CD4-positive, alpha-beta T cell treated with Interleukin-17A for 4 hours (primary cell): ENCODE measurements at places on chromosomes 6 and 20.

GRCh38 chr20:10509376-10509775 lies 74.3 kb downstream of the SLX4IP start:
- DNase-seq = no peak

DNA sequence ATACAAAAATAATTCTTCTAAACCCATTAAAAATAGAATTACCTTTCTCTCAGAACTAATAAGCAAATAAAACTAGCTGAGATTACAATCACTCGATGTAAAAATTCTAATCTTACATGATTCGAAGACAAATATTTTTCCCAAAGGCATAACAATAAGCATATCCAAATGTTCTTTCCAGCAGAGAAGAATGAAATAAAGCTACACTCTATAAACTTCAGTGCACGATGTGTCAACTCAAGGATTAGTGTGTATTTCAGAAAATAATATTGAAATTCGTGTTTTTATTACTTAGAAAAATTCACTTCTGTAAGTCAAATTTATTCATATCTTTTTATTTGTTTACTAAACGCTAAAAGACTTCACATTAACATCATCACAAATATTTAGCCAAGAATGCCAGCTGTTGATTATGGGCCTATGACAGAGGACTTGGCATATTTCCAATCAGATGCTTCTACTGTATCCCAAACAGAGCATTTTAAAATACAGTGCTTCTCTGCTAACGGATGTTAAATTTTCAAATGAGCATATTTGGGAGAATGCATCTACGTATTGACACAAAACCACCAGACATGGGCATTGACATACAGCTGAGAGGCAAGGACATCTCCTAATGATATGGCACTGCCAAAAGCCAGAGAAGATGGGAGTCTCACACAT lies 54.7 kb upstream of the PDE7B start:
- no peak for DNase-seq

- DNase-seq = no peak
These were observed 83.5 kb upstream of the SCAF8 start for GRCh38 chr6:154649721-154650120.

DNA sequence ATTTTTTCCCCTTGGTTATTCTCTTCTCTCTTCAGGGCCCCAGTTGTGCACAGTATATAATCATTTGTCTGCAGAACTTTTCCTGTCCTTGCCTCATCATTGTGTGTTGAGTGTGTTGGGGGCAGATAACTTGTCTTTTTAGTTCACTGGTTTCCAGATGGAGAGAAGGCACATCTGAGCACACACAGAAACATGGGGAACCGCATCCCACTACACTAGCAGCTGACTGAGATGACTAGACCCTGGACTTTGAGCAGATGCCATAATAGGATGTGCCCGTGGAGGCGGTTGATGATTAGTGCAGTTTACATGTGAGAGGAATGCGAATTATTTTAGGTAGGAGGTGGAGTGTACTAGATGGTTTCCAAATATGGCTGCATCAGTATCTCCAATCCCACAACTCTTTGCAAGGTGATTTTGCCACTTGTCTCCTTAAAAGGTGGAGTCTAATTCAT lies 26.5 kb upstream of the SH3BGRL2 start:
- no peak for DNase-seq

- DNase-seq = no peak
These were observed 72.6 kb upstream of the CITED2 start for GRCh38 chr6:139446768-139447655.

DNA sequence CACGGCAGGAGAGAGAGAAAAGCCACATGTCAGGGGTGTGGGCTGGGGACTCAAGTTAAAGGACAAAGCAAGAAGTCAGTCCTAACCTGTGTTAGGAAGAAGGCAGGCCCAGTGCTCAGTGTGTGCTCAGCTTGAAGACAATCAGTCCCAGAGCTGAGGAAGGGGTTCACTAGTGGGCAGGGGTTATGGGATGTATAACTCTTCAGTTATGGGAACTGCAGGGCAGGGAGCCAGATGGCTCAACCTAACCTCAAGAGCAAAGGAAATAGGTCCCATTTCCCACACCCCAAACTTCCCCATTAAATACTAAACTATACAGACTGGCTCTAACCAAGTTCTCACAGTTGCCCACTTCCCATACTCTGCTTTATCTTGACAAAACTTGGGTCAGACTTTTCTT lies 7.4 kb upstream of the SSTR4 start:
- DNase-seq = no peak

GRCh38 chr6:78559056-78559455 lies 308.3 kb upstream of the IRAK1BP1 start:
- no peak for DNase-seq

DNA sequence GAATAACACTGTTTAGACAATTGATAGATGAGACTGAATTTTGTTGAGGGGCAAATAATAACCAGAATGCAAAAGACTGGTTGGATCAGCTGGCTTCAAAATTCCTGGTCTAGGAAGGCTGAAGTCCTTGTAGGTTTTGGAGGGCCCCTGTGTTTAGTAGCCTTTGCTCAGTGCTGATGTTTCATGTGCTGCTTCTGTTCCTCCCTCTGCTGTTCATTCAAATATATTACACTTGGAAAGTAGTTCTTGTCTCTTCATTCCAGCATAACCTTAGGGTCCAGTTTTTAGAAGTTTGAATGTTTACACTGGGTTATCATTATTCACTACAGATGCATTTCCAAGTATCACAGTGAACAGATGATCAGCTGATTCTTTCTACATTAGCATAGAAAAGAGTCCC lies 72.5 kb downstream of the FLRT3 start:
- DNase-seq = no peak

DNA sequence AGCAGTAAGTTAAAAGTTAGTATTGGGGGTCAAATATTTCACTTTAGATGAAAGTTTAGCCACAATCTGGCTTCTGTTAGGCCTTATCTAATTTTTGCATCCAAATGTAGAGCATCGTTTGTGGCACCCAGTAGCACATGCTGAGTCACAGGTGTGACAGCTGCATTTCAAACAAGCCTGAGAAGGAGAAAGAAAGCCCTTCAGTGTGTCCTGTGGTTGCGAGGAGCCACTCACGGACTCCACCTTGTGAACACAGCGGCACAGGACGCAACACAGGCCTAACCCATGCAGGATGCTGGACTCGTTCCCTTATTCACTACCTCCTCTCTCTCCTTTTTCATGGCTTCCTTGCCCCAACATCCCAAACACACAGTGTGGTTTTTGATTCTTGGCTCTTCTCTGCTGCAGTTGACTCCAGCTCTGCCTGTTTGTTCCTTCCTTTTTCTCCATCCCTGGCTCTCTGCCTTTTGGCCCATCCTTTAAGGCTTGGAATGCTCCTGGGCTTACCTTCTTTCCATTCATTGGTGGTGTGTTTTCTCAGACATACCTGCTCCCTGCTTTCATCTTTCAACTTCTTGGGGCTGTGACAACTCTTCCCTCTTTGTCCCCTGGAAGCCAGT lies 124.2 kb downstream of the SLC16A10 start:
- no peak for DNase-seq

DNA sequence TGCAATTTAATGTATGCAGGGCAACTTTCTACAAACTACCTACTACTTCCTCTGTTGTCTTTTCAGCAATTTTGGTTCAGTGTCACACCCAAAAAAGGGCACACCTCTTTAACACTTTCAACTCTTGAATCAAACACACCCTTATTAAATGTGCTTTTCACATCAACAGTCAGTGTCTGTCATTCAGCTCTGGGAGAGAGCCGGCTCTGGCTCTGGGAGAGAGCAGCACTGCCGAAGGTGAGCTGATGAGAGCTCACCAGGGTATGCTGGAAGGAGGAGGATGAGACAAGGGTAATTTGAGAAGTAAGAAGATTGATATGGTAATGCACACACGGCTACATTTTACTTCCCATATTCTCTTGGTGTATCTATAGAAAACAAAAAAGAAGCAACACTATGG lies 134.3 kb downstream of the RTN4IP1 start:
- DNase-seq = no peak

- peak; percentile 62 for DNase-seq
These were observed 2.1 kb downstream of the RAET1E start for GRCh38 chr6:149895833-149896271.

DNA sequence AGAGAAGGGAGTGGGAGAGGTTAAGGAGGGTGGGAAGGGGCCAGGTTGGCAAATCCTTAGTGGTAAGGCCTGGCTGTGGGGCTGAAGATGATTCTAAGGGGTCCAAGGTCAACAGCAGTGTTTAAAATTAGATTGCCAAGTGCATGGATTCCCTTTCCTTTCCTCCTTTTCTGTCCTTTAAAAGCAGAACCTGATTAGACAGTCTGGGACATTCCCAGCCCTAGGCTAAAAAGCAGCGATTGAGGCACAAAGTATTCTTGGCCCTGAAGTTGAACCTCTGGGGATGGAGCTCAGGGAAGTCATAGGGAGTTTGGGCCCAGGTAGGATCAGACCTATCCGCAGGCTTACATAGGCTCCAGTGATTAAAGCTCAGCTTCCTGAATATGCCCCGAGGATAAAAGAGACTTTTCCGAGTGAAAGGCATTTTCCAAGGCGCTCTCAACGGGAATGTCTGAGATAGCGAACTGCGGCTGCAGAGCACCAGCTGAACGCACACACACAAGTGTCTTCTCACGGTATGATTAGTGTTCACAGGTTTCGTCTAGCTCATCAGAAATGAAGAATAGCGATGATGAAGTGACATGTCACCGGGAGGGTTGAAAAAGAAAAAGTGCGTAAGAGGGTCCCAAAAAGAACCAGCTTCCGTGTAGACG lies 787 bp upstream of the CARMIL1 start:
- no peak for DNase-seq

- no peak for DNase-seq
These were observed 26.3 kb downstream of the GNL1 start for GRCh38 chr6:30530014-30530413.

GRCh38 chr6:169799474-169799926 lies 48.1 kb downstream of the ERMARD start:
- DNase-seq = no peak

- DNase-seq = peak; percentile 53
These were observed 13.9 kb upstream of the RANBP9 start for GRCh38 chr6:13725570-13725969.

- no peak for DNase-seq
These were observed 939 bp downstream of the DTNBP1 start for GRCh38 chr6:15661853-15662325.

- DNase-seq = peak; percentile 43
These were observed 11.5 kb downstream of the GNL1 start for GRCh38 chr6:30544666-30545272.

- no peak for DNase-seq
These were observed 30.2 kb downstream of the EPHA7 start for GRCh38 chr6:93389192-93389591.

GRCh38 chr6:168516944-168517741 lies 76.2 kb downstream of the SMOC2 start:
- no peak for DNase-seq

- DNase-seq = no peak
These were observed 6.6 kb upstream of the ANKRD60 start for GRCh38 chr20:58235010-58235409.

DNA sequence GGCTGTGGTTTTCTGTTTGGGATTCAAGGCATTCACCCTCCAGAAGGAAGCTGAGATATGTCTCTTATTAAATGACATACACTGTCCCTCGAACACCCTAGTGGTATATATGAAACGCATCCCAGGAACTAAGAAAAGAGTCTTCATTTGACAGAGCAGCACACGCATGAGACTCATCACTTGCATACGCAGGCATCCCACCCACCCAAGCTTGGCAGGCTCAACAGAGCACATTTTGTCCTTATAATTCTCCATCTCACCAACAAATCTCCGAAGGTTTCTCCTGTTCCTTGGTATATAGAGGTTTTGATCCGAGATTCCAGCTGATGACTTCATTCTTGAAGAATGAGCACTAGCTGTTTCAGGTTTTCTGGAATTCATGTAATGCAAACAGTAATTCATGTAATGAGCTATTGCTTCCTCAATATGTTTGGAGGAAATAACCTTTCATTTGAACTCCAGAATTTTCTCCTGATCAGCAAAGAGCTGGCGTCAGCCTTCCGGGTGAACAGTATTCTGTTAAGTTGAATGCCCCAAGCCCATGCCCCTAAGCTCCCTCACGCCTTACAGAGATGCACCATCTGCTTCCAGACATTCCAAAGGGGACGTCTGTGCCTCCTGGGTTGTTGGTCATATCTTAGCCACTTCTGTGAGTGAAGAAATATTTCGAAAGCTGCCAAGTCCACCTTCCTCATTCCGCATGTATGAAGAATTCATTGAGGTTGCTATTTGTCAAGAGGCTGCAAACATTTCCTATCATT lies 66.0 kb upstream of the CDH4 start:
- no peak for DNase-seq
